ENCODE measurements at places on chromosomes 2 and 18.

- no peak for DNase-seq
Measured at GRCh38 chr18:45522371-45522770, 92.9 kb upstream of the SLC14A2 start.

- DNase-seq = no peak
Measured at GRCh38 chr2:114940785-114941458, 498.5 kb downstream of the DPP10 start.

DNA sequence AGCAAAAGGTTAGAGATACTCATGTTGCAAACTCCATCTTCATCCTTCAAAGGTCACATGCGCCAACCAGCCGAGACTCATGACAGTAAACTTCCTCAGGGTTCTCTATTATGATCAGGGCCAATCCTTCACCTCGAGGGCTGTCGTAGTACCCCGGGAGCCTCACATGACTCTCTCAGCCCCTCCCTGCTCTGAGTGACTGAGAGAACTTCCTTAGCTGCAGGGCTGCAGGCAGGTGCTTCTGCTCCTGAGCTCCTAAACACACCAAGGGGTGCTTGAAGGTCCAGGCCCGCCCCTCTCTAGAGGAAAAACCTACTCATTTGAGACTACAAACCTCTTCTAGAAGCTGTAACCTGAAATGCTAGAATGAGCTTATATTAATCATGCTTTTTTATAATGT, 48.2 kb downstream of the LONRF2 start:
- peak; percentile 18 for DNase-seq

DNA sequence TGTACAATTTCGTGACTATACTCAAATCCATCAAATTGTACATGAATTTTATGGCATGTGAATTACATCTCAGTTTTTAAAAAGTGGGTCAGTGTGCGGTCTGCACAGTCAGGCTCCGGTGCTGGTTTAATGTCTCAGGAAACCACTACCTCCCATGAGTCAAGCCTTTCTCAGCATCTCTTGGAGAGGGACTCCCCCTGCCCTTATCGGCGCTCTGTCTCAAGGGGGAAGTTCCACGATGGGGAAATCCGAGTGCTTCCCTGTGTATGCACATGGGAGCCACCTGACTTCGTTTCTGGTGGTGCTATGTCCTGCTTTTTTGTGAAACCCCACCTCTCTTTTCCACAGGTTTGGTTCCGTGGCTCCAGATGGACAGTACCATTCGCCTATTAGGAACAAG, 72.5 kb downstream of the ACOXL start:
- DNase-seq = peak; percentile 73

DNA sequence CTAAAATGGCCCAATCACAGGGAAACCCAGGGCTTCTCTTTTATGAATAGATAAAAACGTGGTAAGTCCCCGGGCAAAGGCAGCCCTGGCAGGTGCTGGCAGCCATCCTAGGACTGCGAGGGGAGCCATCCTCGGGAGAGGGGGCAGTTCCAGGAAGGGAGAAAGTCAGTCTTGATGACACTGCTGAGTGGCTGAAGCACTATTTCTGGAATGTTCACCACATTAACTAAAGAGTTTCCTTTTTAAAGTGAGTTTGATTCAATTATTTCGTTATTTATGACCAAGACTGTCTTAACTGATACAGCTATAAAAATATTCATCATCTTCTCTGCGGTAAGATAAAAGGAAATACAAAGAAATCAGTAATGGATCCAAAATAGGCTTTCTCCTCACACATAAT, 20.4 kb downstream of the TTR start:
- no peak for DNase-seq

DNA sequence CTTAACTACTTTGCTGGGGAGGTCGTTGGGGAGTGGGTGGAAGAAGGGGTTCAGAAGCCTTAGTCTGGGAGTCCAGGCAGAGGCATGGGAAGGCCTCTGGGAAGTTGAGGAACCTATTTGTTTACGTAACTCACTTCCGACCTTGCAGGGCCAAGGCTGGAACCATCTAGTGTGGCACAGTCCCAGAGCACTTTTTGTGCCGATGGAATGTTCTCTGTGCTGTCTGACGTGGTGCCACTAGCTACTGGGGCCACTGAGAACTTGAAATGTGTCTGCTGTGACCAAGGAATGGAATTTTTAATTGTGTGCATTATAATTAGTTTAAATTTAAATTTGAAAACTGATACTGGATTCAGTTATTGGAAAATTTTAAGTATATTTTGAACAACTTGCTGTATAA, 139.7 kb downstream of the FAM161A start:
- DNase-seq = no peak

GRCh38 chr2:191935247-191935646, 88.4 kb upstream of the CAVIN2 start:
- DNase-seq = no peak

- DNase-seq = no peak
Measured at GRCh38 chr2:216508229-216508628, 9.6 kb downstream of the RPL37A start.

DNA sequence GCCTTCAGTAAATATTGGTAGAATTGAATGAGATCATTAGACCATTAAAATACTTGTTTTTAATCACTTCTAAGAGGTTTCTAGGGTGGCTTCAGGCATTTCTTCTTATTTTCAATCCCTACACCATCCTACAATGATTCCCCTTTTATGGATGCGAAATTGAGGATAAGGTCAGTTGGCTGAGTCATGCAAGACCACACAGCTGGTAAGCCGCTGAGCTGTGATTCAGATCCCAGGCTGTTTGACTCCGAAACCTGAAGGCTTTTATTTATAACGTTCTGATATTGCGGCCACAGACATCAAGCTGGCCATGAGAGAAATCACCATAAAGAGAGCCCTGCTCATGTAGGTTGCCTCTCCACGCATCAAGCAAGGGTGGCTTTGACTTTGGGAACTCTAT, 133.4 kb downstream of the VAPA start:
- no peak for DNase-seq

DNA sequence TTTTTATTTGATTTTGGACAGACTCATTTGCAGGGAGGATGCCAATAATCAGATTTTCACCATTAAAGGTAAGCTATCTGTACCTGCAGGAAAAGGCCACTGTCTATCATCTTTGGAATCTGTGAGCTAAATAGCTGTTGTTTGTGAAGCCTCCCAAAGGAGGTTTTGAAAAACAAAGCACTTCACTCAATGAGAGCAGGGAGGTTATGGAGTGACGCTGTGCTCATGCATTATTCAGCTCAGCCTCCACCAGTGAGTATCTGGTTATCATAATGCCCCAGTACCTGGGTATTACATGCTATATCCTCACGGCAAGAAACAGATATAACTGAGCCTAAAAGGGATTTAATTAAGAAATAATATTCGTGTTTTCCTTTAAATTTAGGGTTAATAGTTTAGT, 189.6 kb upstream of the PIK3C3 start:
- DNase-seq = no peak

- no peak for DNase-seq
Measured at GRCh38 chr18:65942104-65942503, 191.3 kb downstream of the CDH7 start.

All from stimulated activated CD8-positive, alpha-beta memory T cell treated with anti-CD3 and anti-CD28 coated beads, Interleukin-4, amount 100 ng/mL, for 48 hours (primary cell).